CD4-positive, alpha-beta T cell treated with Interleukin-12 subunit alpha and Interleukin-12 subunit beta, for 1 hour (primary cell): ENCODE measurements at places on chromosomes 3 and 15.

- no peak for DNase-seq
Observed at GRCh38 chr3:4644951-4645350, 151.8 kb downstream of the ITPR1 start.

DNA sequence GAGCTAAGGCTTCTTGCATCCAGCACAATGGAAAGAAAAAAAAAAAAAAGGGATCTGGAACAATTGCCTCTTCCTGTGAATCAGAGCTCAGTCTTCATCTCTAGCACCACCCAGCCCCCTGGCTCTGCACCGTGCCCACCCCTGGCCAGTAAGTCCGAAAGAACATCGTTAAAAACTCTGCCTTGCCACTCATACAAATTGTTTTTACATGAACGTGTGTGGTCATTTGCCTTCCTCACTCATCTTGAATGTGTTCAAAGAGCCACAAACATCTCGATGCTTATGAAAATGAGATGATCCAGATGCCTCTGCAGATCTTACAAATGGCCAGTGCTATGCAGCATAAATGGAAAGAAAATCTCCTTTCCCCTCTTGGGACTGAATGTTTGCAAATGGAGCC is 400.0 kb upstream of the PPP2R3A start:
- no peak for DNase-seq

- DNase-seq, result no peak
Observed at GRCh38 chr3:135218304-135218703, 423.2 kb downstream of the EPHB1 start.

DNA sequence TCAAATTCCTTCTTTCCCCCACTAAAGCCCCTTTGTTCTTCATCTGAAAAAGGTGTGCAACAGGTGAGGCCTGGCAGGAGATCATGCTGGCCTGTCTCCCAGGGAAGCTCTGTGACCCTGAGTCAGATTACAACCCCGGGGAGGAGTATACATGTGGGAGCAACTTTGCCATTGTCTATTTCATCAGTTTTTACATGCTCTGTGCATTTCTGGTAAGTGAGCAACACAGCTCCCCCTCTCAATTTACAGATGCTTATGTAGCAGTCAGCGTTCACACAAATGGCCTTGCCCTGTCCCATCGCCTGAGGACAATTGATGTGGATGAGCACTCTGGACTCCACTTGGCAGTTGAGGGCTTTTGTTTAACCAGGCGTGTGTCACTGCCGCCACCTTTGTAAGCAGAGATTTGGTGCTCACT is 70.4 kb downstream of the CHDH start:
- DNase-seq, result no peak

DNA sequence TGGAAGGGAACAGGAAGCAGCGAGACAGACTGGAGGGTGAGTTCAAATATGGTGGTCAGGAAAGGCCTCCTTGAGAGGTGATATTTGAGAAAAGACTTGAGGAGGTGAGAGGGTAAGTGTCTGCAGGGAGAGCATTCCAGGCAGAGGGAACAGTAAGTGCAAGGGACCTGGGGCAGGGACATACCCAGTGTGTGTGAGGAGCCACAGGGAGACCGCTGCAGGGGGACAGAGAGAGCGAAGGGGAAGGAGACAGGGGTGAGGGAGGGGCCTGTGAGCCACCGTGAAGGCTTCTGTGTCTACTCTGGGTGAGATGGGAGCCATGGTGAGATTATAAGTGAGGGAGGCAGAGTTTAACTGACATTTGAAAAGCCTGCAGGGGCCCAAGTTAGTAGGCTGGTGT is 38.0 kb downstream of the WNT7A start:
- no peak for DNase-seq

- DNase-seq, result no peak
Observed at GRCh38 chr3:13278783-13279531, 141.2 kb downstream of the NUP210 start.

DNA sequence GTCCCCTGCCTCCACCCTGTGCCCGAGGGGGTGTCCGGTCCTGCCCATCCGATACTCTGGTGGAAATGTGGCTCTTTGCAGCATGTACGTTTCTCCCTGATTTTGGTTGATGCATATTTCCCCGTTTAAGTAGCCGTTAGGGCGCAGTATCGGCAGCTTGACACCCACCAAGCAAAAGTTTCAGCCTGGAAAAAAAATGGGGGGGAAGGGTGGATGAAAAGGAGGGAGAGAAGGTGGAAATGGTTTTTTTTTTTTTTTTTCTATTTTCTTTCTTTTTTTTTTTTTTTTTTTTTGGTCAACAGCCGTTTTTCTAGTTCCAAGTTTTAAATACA is 1.3 kb downstream of the RAP2B start:
- DNase-seq, result no peak

GRCh38 chr3:194308601-194309449 is 42.3 kb downstream of the CPN2 start:
- DNase-seq, result no peak

DNA sequence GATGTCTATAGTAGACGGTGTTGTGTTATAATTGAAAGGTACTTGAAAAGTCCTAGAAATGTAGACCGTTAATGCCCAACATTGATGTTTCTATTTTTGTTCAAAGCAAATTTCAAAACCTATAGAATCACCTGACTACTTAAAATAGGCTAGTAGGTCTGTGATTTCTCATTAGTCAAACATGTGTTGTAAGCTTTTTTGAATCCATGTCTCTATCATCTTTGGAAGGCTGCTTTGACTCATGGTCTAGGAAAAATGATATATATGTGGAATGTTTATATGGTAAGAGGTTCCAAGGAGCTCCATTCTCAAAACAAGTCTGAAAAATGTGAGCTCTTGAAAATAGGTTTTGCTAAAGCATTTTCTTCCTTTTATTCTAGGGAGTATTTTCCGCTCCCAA is 375.3 kb downstream of the LPP start:
- no peak for DNase-seq

GRCh38 chr3:3081381-3082233 is 28.6 kb downstream of the IL5RA start:
- no peak for DNase-seq

- DNase-seq, result no peak
Observed at GRCh38 chr3:152508705-152509104, 240.0 kb downstream of the MBNL1 start.

- DNase-seq, result no peak
Observed at GRCh38 chr3:149342413-149343380, 9.3 kb upstream of the TM4SF18 start.

DNA sequence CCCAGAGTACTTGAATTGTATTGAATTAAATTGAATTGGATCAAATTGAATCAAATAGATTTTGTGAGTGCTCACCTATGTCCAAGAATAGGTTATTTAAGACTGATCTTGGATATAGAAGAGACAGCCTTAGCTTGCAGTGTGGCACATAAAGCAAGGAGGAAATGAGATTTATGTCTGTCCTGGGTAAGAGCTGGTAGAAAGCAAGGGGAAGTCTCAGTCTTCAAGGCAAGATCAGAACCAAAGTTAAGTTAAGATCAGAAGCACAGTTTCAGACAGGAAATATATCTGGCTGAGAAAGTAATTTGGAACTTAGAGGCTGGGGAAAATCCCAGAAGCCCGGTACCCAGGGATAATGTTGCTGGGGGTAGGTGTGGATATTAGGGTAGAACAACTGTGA is 244.4 kb upstream of the ARPP21 start:
- no peak for DNase-seq

- no peak for DNase-seq
Observed at GRCh38 chr15:68391121-68391520, 40.8 kb downstream of the ITGA11 start.

DNA sequence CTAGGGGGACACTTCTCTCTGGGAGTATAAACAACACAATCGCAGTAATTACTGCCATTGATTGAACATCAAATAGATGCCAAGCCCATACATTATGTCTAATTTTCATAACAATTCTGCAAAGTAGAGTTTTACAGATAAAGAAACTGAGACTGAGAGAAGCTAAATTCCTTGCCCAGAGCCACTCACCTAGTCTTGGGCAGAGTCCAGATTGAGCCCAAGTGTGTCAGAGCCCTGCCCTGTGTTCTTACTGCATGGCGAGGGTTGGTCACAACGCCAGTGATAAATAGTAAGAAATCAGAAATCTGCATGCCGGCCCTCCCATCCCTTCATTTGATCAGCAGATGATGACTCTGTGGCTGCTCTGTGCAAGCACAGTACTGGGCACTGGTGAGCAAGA is 106.3 kb downstream of the C3orf70 start:
- no peak for DNase-seq

DNA sequence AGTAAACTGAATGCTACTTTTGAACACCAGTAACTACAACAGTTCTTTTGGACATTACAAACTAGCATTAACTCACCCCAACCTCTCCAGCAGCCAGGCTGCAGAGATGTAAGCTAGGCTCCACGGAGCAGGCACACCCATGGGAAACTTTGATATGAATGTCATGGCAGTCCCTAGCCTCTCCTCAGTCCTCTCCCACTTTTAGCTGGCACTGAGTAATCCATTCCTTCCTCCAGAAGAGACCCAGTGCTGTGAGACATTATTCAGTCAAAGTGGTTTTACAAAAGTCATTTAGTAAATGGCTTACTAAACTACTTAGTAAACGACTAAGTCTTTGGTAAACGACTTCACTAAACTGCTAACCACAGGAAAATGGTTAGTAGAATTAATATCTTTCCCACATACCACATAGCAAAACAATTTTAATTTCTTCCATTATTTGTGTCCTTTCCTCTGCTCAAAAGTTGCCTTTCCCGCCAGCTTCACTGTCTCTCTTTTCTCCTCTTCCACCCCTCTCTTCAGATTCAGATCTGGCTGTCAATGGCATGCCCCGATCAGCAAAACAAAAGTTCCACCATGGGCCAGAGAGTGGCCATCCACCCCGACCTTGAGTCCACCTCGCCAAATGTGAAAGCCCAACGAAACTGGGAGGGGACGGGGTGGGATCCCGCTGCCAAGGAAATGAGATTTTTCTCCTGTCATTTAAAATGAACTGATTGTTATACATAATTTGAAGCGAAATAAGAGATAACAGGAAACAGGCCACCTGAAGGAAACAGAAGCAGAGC is 67.5 kb upstream of the TJP1 start:
- DNase-seq, result no peak

GRCh38 chr15:47332481-47332880 is 384.8 kb upstream of the SEMA6D start:
- no peak for DNase-seq

DNA sequence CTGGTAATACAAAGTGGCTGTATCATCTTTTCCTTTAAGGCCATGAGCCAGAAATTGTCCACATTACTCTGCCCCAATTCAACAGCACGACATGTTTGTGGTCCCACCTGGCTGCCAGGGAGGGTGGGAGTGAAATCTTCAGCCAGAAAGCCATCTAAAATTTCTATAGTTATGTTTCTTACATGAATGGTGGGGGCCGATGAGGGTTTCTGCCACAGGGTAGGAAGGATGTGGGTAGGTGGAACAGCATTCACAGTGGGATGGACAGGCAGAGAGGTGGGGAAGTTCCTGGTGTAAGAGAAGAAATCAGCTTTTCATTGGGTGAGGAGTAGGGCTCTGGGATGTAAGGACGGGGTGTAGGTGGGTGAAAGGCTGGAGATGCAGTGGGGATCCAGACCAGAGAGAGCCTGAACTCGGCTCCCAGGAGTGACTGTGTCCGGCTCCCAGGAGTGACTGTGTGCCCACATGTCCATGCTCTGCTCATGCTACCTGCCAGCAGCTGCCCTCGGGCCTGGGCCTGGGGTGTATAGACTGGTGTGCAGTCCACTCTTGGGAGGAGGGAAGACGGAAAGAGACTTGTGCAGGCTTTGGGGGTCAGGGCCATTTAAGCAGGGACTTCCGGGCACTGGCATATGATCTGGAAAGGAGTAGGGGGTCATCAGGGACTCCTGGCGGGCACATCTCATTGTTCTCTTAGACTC is 3.8 kb upstream of the FBLN2 start:
- DNase-seq, result no peak

DNA sequence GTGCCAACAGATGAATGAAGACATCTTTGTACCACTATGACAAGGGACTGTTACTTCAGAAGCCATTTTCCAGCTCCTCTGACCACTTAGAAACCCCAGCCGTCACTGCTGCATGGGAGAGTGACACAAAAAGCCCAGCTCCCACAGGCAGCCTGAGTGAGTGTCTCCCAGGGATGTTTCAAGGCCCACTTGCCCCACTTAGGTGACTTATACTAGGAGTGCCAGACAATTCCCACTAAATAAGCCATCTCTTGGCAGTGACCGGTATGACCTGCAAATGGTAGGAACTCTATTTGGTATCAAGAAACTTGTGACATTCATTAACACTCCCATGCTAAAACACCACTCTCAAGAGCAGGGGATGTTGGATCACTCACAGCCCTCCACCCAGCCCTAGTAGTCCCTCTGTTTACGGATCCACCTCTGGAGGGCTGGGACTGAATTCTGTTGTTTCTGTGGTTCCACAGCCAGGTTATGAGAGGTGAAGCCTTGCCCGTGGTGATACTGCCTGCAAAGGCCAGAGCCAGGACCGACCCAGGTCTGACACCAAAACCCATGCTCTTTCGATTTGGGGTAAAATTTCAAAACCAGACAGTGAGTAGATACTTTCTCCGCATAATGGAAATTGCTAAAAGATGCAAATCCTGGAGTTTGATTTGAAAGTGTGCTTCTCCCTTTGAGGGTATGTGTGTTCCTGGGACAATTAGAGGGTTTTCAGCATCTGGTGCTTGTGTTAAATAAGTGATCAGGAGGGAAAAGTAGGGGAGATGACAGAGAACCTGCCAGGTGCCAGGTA is 14.5 kb downstream of the RBP1 start:
- DNase-seq, result no peak

- DNase-seq, result no peak
Observed at GRCh38 chr3:157351981-157352380, 84.7 kb upstream of the PTX3 start.

DNA sequence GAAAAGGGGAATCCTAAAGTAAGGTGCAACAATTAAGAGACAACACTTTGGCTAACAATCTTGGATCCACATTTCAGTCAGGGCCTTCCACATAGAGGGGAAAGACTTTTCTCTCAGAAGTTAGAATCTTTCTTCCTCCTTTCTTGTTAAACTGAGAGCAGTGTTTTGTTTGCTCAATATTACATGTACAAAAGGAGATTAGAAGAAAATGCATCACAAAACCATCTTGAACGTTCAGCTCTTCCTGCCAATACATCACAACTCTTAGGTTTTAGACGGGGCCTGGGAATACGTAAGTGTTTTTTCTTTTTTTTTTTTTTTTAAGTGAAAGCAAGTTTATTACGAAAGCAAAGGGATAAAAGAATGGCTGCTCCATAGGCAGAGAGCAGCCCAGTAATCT is 39.1 kb downstream of the MAP2K1 start:
- DNase-seq, result no peak

GRCh38 chr3:146881356-146881755 is 276.2 kb upstream of the PLSCR5 start:
- no peak for DNase-seq

DNA sequence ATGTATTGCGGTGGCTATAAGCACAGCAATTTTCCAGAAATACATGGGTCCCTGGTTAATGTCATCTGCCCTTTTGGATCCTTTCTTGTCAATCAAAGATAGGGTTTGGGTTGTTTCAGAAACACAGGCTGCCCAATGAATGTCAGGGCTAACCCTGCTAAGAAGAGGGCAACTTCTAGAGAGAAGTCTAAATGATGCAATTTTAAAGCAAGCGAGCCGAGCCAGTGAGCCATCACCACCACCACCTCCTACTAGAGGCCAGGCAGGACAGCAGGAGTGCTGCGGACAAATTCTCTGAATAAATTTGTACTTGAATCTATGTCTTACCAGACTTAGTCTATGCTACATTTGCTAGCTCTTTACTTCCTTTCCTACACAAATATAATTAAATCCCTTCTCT is 248.4 kb downstream of the CTNNB1 start:
- no peak for DNase-seq

GRCh38 chr3:48795997-48796732 is 51.5 kb downstream of the PRKAR2A start:
- no peak for DNase-seq
